ENCODE measurements at places on chromosomes 5 and 9.

- DNase-seq: no peak
Measured at GRCh38 chr5:172770374-172770674, 671 bp downstream of the DUSP1 start.

GRCh38 chr5:146039420-146039819 is 66.0 kb downstream of the PLAC8L1 start:
- DNase-seq: no peak

DNA sequence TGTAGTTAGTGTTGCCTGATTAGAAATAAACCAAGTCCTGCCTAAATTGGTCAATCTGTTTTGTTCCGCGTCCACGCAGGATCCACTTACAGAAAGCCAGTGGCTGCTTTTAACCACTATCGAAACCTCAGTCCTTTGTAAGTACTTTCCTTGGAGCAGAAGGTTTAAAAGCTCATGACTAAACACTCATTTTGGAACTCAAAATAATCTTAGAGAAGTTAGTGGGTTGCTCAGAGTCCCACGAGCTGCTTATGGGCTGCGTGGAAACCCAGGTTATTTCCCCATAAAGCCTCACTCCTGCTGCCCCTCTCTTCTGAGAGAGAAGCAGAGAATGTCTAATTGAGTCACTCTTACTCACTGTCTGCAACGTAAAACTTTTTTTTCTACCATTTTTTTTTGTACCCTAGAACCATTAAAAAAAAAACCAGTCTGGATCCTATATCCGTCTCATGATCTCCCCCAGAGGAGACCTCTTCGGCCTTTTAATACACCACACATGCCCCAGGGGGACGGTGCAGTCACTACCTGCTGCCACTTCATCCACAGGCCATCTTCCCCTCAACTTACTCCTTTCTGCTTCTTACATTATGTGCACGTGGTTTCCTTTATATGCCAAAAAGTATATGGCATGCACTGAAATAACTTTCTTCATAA is 7.6 kb downstream of the BASP1 start:
- DNase-seq: no peak

- DNase-seq: no peak
Measured at GRCh38 chr9:2362150-2362549, 259.4 kb upstream of the VLDLR start.

DNA sequence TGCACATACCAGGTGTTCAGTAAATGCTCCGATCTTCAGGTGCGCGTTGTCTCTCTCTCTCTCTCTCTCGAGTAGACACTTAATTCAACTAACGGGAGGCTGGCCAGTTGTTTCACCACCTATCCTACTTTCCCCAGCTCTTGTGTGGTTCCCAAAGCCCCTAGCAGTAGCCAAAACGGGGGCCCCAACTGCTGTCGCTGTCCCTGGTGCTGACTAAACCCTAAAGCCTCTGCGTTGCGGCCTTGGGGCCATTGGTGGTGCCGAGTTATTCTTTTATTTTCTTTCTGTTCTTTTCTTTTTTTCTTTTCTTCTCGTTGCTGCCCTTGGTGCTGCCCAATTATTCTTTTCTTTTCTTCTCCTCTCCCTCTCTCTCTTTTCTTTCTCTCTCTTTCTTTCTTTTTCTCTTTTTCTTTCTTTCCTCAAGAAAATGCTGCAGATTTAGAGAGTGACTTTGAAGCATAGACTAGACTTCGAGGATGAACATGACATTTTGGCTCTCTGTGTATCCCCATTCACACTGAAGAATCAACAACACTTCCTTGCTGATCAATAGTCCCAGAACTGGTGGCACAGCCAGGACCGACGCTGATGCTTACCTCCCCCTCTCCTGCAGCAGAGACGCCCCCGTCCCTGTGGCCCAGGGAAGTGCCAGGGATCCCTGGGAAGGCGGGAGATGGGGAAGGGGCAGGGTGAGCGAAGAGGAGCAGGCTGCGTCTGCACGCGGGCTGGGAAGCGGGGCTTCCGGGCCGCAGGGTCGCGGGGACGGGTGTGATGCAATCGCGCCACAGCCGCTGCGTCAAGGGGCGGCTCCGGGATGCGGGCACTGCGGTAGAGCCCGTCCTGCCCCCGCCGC is at the start of gene FBLL1:
FBLL1 (plus strand) TSS at position 785 of the 853 bp plus-strand sequence. CDS start 200 bp downstream, outside the sequence.
- peak; percentile 6 for DNase-seq

DNA sequence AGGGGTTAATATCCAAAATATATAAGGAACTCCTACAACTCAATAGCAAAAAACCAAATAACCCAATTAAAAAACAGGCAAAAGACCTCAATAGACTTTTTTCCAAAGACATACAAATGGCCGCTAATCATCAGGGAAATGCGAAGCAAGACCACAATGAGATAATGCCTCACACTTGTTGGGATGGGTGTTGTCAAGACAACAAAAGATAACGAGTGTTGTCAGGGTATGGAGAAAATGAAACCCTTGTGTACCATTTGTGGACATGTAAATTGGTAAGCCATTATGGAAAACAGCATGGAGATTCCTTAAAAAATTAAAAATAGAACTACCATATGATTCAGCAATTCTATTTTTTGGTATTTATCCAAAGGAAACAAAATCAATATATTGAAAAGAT is 620.2 kb downstream of the ACTL7B start:
- no peak for DNase-seq

DNA sequence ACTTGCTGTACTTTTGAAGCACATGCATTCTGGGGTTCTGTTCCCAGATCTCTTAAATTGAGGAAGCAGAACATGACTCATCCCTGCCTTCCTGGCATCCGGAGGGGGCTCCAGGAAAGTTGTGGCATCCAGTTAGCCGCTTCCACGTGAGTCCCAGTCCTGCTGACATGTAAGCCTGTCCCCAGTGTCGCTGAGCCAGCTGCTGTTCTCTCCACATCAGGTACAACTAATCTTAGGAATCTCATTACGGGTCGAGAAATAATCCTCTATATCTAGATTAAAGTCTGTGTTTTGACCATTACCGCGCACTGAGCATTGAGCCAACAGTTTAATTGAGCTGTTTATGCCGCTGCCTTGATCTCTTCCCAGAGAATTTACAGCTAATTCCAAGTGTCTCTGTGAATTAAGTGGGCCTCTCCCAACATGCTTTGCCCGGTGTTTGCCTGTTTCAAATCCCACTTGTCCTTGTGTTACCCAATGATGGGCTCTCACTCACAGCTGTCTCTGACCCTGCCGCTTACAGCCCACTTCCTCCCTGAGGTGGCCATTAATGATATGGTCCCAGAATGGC is 10.5 kb upstream of the SHB start:
- DNase-seq: peak; percentile 49

GRCh38 chr5:38551030-38552017 is 5.1 kb downstream of the LIFR start:
- DNase-seq: no peak

- no peak for DNase-seq
Measured at GRCh38 chr5:55923177-55923771, 71.5 kb downstream of the IL6ST start.

DNA sequence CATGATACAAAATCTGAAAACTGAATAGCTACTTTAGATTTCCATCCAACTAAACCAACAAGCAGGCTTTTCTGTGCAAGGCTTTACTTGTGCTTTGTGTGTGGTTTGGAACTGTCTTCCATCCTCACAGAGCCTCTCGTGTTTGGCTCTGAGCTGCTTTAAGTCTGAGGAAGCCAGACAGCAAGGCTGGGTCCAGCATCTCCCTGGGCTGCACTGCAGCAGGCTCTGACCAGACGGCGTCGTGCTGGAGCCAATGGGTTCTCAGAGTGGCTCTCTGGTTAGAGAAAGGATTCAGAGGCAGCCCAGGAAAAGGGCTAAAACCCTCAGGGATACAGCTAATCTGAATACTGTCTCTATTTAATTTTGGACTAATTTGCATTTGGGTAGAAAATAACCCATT is 207.9 kb upstream of the EFNA5 start:
- no peak for DNase-seq

- no peak for DNase-seq
Measured at GRCh38 chr5:124652514-124652819, 94.0 kb downstream of the ZNF608 start.

GRCh38 chr9:129612815-129613519 is 7.9 kb downstream of the C9orf50 start:
- DNase-seq: no peak

- DNase-seq: no peak
Measured at GRCh38 chr9:115035841-115036612, 81.9 kb downstream of the TNC start.

DNA sequence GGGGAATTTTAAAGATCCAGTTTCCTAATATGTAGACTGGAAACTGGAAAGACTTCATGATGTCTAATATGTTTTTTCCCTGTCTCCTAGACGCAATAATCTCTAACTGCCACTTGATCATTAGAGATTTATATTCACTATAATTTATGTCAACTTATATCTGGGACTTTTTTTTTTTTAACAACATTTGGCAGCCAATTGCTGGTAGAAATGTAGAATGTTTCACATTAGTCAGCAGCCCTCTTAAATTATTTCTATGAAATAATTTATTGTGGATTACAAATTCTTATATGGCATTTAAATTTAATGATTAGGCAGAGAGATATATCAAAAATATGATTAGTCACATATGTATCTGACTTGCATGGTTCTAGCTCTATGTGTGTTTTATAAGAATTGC is 48.2 kb downstream of the TMEM174 start:
- DNase-seq: no peak

DNA sequence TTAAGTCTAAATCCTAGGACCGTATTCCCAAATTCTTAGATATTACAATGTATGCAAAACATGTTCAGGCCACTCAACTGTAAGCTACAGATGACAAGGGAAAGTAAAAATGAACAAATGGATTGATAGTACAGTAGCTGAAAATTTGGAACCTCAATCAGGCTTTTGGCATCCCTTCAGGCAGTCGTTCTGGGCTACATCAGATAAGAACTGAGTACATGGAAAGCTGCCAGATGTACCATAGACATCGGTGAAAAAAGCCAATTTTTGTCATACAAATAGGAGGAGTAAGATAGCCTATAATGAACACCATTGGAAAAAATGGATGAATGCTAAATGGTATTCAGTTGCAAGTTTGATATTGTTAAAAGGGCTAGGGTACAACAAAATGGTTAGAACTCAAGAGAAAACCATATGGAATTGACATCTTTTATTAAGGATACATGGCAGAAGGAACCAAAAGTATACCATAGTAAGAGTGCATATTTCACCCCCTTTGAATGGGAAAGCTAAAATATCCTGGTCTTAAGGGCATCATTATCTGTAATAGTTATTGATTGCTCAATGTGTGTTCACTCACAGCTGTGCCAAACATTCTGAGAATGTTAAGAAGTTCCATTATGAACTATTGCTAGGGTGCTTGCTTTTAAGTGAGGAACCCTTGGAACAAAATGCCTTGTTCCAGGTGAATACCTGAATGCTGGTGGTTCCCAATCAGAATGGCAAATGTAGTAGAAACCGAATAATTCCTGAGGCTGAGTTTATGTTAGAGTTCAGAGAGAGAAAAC is 86.4 kb downstream of the NR3C1 start:
- DNase-seq: peak; percentile 61

DNA sequence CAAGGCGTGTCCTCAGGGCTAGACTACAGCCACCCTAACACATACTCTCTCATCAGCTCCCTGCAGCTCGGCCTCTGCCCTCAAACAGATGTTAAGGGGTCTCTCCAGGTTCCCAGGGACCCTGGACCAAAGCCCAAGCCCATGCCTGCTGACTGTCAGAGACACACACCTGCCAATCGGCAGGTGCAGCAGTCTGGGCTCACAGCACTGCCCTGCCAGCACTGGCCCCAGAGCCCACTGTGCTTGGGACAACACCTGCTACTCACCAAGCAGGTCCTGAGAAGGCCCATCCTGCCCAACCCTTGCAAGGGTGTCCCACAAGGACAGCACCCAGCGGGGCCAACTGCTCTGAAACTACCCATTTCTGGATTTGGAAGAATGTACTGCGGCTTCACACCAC is 20.2 kb upstream of the ZDHHC11 start:
- no peak for DNase-seq

GRCh38 chr5:73513996-73514395 is 15.8 kb downstream of the BTF3 start:
- no peak for DNase-seq

DNA sequence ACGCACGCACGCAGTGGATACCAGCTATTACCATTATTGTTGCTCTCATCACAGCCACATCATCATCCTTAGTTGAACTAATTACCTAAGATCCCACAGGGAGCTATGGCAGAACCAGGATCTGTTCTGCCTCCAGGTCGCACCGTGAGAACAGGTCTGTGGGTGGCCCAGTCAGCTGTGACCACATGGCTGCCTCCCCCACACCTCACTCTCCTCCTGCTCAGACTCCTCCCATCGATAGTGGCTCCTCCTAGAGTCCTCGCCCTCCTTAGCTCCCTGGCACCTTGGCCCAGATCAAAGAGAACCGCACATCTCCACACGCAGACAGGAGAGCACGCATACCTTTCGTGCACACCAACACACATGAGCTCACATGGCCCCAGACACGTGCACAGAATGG is 32.4 kb upstream of the RPL26L1 start:
- no peak for DNase-seq

- DNase-seq: no peak
Measured at GRCh38 chr5:100539519-100539918, 4.3 kb downstream of the FAM174A start.

DNA sequence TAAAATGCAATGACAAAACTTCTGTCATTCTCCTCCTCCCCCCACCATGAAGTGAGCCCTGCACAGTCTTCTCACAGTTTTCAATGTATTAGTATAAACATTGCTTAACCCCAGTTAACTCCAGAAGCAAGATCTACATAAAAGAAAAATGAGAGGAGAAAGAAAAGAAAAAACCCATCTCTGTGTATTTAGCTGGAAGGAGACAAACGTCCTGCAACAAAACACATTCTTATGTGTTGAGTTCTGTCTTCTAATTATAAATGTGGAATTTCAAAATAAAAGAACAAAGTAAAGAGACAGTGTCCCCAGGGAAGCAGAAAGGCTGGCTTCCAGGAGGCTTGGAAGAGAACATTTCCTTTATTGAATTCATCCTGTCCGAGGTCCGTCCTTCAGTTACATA is 491.9 kb upstream of the TUSC1 start:
- DNase-seq: no peak

DNA sequence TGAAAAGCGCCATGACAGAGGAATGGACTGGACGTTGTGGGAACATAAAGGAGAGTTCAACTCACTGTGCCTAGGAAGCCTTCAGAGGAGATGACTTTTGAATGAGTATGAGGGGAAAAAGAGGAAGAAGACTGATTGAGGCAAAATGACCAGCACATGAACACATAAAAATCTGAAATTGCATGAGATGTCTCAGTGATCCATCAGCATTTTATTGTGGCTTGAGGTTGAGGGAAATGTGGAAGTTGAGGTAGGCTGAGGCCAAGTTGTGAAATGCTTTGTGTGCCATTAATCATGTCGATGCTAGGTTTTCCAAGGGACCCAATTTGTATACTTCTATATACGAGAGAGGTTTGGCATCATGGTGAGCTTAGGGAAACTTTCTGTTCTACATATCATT is 140.9 kb upstream of the TLX3 start:
- DNase-seq: no peak

DNA sequence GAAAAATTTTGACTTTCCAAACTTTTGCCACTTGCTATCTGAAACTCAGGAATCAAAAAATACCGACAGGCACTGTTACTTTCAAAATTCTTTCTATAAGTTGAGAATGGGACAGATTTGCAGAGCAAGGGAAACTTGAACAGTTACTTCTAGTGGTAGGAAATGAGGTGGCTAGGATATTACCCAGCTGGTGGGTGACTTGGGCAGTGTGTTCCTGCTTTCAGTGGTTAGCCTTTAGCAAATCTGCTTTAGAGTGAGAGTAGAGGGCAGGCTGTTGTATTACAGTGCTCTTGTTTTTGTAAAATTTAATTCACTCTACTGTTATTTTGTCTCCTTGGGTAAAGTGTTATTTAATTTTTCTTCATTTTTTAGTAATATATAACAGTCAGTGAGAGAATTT is 40.2 kb upstream of the ROPN1L start:
- DNase-seq: no peak

Measured in NCI-H446 treated with DMSO at 0.1 percent for 48 hours (cell line).